ENCODE measurements at places on chromosomes 2 and 18.

- DNase-seq, result no peak
Measured at GRCh38 chr2:222393733-222394267, 30.5 kb upstream of the SGPP2 start.

- no peak for DNase-seq
Measured at GRCh38 chr18:77066101-77066500, 66.5 kb downstream of the MBP start.

DNA sequence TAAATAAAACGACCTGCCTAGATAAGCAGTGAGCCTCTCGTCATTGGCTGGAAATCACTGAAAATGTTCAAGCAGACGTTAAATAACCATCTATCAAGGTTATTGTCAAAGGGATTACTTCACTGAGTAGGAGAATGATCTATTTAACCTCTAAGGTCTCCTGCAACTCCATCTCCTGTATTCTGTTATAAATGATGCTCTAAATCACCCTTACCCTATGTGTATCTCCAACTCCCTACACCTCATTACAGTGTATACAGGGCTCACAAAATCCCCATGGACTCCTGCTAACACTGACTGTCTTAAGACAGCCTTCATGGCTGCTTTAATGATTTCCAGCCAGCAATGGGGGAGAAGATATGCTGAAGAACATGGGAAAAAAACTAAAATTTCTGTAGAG, 31.0 kb upstream of the BBS5 start:
- DNase-seq, result no peak

GRCh38 chr2:100038011-100038410, 104.4 kb downstream of the AFF3 start:
- no peak for DNase-seq

GRCh38 chr2:104473546-104473945, 380.4 kb upstream of the POU3F3 start:
- DNase-seq, result no peak

- DNase-seq, result no peak
Measured at GRCh38 chr18:59387687-59388565, 28.9 kb upstream of the LMAN1 start.

- no peak for DNase-seq
Measured at GRCh38 chr2:186634701-186635100, 44.8 kb downstream of the ITGAV start.

DNA sequence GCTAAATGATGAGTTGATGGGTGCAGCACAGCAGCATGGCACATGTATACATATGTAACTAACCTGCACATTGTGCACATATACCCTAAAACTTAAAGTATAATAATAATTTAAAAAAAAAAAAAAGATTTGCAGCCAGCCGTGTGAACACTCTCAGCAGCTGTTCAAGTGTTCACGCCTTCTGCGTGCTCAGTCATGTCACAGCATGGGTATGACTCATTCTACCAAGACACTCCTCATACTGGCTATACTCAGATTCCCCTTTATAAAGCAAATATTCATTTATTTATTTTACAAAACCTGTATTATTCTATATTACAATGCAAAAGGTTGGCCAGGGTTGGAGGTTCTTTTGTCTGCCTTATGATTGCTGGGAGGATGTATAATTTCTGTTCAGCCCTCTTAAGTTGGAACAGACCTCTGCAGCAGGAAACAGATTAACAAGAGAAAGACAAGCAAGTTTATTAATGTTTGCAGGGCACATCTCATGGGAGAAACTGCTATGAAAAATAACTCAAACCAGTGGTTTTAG, 1230.6 kb upstream of the CHAC2 start:
- DNase-seq, result no peak

DNA sequence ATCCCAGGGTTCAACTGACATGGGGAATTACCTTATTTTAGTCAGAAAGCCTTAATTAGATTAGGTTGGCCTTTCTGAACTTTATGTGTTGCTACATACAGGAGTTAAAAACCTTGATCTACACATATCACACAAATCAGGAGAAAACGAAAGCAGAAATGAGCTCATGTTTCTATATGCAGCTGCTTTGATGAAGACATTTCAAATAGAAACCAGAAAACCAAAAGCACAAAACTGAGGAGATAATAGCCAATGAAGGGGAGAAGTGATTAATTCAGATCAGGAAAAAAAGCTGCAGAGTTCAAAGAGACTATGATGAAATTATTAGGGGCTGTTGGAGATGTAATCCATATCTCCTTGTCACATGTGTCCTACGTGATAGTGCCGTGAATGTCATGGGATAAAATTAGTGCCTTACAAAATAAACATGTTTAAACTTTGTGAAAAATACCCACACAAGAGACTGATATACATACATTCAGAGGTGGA, 255.0 kb downstream of the CAMKMT start:
- peak; percentile 6 for DNase-seq

DNA sequence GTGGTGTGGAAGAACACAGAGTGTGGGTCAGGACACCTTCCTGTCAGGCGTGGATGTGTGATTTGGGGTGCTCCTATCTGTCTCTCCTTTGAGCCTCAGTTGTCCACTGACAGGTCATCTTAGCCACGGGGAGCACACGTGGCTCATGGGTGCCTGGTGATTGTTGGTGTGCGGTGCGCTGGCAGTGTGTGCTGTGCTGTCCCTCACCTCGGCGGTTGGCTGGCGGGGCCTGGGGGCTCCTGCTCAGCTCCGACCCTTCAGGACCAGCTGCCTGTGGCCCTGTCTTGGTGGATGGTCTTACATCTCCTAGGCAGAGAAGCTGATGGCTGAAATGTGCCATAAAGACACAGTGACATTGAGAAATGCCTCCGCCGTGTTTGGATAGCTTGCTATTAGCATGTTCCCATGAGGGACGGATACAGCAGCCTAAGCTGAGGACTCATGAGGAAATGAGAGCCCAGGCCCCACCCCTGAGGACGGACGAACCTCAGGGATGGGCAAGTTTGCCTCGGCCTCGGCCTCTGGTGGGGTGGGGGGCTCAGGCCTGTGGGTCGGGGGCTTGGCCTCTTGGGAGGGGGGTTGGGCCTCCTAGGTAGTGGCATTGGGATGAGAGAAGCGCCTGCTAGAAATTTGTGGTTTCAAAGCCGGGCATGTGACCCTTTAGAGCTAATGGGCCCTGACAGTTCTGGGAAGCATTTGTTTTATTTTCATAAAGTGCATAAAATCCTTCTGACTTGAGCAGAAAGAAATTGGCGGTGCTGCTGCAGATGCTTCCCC, 20.3 kb upstream of the ASB1 start:
- no peak for DNase-seq

GRCh38 chr2:46075848-46076247, 221.4 kb upstream of the EPAS1 start:
- DNase-seq, result no peak

GRCh38 chr2:127106991-127107621, at the start of gene BIN1:
TSS of gene BIN1 (minus strand) at chr2:127107154. CDS start at chr2:127106943, 211 bp downstream.
- DNase-seq, result peak; percentile 49

Data from erythroblast (primary cell).